Psoas muscle (tissue), 8 donors: ENCODE measurements at places on chromosomes 4 and X.

- no peak for DNase-seq
Measured at GRCh38 chr4:54001668-54002365, 62.6 kb downstream of the CHIC2 start.

GRCh38 chr4:96131186-96131585 lies 291.3 kb downstream of the PDHA2 start:
- DNase-seq: no peak

DNA sequence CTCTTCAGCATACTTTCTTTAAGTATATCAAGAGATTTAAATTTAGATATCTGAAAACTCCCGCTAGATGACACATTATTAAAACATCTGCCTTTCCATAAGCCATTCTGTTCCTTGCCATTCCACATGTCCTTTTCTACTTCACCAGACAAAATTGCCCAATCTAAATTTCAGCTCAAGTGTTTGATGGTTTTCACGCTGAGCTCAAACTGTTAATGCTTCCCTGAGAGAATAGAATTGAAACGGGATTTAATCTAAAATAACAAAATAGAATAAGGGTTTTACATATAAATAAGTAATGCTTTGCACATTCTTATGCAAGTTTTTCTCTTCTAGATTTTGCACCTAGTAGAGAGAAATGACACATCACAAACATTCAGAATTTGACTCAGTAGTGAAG lies 764.5 kb upstream of the TENM3 start:
- DNase-seq: no peak

DNA sequence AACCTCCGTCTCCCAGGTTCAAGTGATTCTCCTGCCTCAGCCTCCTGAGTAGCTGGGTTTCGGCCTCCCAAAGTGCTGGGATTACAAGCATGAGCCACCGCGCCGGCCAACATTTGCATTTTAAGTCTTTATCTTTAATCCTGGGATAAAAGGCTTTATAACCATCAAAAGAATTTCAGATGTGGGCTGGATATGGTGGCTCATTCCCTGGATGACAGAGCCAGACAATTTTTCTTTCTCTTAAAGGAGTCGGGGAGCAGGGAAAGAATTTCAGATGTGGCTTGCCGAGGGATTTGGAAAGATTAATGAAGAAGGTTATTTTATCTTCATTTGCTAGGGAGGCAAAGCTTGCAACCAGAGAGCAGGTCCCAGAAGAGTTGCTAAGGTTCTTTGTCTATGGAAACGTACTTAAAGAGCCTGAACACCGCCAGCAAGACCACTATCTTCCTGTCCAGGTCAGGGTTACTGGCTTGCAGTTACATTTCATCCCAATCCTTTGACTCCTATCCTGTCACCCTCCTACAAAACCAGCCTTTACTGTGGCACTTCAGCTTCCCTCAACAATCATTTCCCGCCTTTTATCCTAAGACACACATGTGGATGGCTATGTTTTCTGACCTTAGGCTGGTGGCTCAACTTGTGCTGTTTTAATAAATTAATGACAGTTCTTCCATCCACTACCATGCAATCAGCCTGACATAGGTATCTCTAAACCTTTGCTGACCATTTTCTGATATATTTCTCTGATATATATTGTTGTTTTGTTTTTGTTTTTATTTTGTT lies 3.9 kb upstream of the KLHL8 start:
- no peak for DNase-seq

GRCh38 chr4:22129454-22130029 lies 181.0 kb upstream of the KCNIP4 start:
- DNase-seq: no peak

DNA sequence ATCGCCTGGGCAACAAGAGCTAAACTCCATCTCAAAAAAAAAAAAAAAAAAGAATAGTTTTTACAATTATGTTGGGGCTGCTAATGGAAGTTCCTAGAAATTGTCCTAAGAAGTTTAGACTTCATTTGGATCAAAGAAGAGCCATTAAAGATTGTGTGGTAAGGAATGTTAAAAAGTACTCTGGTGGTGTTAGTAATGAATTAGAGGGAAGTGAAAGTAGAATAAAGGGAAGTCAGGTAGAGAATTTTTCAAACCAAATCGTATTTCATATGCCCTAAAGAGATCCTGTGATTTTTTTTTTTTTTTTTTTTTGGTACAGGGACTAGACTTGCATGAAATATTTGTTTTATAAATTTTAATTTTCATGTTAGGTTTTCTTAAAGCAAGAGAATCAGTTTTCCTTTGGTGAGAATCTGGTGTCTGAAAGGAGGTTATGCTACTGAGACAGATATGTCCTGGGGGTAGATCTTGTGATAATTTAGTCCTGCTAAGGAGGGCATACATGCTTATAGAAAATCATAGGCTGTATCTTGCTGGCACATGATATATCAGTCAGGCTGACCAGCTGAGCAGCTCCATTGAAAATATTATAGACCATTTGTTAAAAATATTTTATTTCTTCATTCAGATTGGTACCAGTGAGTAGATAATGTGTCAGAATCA lies 10.7 kb downstream of the SEC24B start:
- no peak for DNase-seq

DNA sequence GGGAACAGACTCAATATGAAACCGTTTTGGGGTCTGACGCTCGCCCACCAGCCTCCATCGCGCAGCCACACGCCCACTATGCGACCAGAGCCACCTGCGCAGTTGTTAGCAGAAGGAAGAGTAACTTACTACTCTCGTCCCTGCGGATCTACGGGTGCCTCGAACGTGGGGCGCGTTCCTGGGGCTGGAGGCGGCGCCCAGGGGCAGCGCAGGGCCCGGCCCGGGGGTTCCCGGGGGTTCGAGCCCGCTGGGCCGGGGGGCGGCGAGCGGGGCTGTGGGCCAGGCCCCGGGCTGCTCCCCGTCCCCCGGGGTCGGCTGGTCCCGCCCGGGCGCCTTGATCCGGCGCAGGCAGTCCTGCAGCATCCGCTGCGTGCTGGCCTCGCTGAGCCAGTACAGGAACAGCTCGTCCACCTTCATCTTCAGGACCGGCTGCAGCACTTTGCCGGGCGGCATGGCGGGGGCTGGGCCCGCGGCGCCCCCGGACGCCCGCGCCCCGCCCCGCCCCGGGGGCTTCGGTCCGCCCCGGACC lies 404 bp downstream of the PPP2R3B start:
- no peak for DNase-seq

- no peak for DNase-seq
Measured at GRCh38 chr4:20408611-20409010, 156.9 kb downstream of the SLIT2 start.

DNA sequence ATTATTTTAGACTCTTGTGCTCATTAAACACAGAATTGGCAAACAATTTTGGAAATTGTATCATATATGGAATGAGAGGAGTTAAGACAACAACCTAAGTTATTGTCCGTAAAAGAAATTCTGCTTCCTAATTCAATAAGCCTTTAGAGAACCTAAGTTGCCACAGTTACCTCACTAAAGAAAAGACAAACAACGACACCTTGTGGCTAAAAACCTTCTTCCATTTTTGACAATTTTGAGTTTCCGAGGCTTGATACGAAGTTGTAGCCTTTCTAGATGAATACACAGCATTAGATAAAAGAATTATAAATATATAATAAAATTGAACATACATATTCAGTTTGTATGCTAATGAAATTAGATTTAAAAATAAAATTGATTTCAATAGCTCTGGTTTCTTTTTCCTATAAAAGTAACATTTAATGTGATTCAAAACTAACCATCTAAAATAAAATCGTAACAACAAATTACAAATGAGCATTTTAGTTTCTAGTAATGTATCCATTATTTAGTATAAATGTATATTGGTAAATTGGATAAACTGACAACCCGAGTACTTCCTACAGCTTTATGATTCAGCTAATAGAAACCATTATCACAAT lies 275.1 kb downstream of the GPM6A start:
- DNase-seq: no peak

DNA sequence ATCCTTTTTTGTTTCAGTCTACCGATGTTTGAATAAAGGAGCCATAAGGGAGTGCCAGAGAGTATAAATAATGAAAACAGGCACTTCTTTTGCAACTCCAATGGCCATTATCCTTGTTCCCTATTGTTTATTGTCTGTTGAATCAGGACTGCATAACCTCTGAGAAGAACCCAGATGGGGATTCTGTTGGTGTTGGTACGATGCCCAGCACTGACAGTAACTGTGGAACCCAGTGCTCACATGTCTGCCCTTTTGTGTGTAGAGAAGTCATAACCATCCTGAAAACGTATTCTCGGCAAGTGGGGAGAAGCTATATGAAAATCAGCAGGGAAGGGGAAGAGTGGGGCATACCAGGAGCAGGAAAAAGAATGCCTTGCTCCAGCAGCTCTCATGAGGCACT lies 195.1 kb upstream of the EDNRA start:
- DNase-seq: no peak

- DNase-seq: no peak
Measured at GRCh38 chrX:18255059-18255458, 34.4 kb upstream of the BEND2 start.

GRCh38 chr4:110275871-110276270 lies 77.5 kb upstream of the ELOVL6 start:
- DNase-seq: no peak

- DNase-seq: no peak
Measured at GRCh38 chr4:124435274-124435950, 277.1 kb downstream of the ANKRD50 start.

DNA sequence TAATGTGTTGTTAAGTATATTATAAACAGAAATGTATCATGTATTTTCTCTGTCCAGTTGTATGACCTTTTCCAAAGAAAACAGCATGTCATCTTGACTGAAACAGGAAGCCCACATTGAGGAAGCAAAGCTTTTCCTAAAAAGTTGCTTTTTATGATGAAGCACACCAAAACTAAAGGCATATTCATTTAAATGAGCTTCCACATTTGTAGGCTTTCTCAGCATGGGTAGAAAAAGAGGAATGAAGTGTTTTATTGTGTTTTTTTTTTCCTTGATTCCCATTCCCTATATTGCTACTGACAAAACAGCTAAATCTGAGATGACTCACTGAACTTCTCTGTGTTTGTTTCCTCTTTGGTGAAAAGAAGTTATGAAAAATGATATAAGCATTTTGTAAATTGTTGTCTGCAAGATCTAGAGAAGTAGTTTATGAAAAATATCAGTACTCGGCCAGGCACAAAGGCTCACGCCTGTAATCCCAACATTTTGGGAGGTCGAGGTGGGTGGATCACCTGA lies 32.5 kb upstream of the FRAS1 start:
- DNase-seq: no peak

GRCh38 chrX:123731987-123732669 lies 724 bp downstream of the THOC2 start:
- DNase-seq: no peak

DNA sequence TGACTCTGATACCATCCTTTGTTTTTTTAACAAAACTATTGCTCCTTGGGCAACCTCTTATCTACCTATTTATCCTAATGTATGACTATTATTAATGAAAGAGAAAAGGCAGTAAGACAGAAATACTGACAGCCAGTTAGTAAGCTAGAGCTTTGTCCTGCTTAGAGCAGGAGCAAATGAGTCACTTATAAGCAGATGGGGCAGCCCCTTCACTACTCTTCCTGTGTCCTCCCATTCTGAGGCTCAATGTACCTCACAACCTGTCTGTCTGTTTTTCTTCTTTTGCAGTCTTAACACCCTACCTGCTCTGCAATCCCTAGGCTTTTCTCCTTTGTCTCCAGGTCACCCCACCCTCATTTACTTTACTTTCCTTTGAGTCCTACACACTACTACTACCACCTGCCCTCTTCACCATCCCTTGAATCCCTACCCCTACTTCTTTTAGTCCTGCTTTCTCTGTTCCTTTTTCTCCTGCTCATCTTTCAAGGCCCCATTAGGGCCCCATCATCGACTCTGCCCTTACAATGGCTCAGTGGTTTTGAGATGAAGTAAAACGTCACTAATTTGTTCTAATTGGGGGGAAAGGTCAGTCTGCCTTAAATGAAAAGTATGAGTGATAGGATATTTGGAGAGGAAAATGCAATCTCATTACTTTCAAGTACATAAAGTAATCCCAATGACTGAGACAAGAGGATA lies 294.3 kb downstream of the GUCY2F start:
- DNase-seq: no peak

- DNase-seq: no peak
Measured at GRCh38 chr4:26619784-26620183, 35.9 kb downstream of the TBC1D19 start.

DNA sequence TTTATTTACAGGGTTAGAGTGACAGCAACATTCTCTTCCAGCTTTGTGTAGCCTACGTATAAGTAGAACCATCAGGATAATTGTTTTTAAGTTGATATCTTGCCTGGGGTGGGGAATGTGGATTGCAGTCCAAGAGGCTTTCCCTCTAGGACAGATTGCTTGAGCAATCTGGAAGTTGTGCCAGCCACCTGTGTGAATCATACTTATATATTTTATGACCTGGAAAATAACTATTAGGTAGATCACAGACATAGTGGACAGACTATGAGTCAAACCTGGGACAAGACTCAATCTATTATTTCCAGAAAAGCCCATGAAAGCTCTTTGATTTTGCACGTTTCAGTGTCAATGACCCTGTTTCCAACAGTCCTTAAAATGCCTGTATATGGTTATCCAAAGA lies 98.9 kb downstream of the TLL1 start:
- no peak for DNase-seq

GRCh38 chr4:137703195-137703594 lies 170.9 kb upstream of the PCDH18 start:
- no peak for DNase-seq

- no peak for DNase-seq
Measured at GRCh38 chrX:145405012-145405411, 157.7 kb downstream of the SPANXN1 start.

GRCh38 chr4:165027762-165028402 lies 3.9 kb upstream of the TRIM60 start:
- DNase-seq: no peak
